CD8-positive, alpha-beta memory T cell (primary cell): ENCODE measurements at places on chromosomes 5 and 9. TPM values are rescaled to one million over a fixed set of nuclear protein-coding genes. Genes with fewer than 3 reads are reported as not detected.

- no peak overlapping the region for H3K27ac ChIP-seq
- DNase-seq: no peak
- H3K4me1 ChIP-seq: no peaks in the 10 kb centered on the region
- no peaks in the 10 kb centered on the region for H3K36me3 ChIP-seq
- no peak overlapping the region for H3K4me3 ChIP-seq
Observed at GRCh38 chr5:90810211-90810610, 251.6 kb downstream of the ADGRV1 start.

DNA sequence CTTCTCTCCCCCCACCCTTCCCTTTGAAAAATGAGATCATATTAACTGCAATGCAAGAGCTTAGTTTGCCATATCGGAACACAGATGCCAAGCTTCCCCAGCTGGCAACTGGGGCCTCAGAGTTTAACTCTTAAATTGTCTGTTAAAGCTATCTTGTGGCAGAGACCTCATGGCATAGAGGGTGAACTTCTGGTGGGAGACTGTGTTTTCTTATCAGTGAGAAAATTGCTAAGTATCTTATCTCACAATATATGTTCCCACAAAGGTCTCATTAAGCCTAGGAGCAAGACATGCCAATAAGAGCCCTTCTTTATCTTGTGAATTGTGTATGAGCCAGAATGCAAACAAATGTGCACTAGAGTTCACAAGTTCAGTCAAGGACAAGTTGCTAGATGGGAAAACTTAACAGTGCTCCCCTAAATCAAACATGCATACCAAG, 12.3 kb downstream of the NFIB start:
- no peaks in the 10 kb centered on the region for H3K27me3 ChIP-seq
- no peak for DNase-seq
- H3K36me3 ChIP-seq: no peaks in the 10 kb centered on the region
- no peaks in the 10 kb centered on the region for H3K4me1 ChIP-seq
- no peak overlapping the region for H3K27ac ChIP-seq

- H3K4me1 ChIP-seq: no peaks in the 10 kb centered on the region
- DNase-seq: no peak
- H3K4me3 ChIP-seq: no peak overlapping the region
Observed at GRCh38 chr5:76610196-76610595, 13.0 kb downstream of the F2RL2 start.

DNA sequence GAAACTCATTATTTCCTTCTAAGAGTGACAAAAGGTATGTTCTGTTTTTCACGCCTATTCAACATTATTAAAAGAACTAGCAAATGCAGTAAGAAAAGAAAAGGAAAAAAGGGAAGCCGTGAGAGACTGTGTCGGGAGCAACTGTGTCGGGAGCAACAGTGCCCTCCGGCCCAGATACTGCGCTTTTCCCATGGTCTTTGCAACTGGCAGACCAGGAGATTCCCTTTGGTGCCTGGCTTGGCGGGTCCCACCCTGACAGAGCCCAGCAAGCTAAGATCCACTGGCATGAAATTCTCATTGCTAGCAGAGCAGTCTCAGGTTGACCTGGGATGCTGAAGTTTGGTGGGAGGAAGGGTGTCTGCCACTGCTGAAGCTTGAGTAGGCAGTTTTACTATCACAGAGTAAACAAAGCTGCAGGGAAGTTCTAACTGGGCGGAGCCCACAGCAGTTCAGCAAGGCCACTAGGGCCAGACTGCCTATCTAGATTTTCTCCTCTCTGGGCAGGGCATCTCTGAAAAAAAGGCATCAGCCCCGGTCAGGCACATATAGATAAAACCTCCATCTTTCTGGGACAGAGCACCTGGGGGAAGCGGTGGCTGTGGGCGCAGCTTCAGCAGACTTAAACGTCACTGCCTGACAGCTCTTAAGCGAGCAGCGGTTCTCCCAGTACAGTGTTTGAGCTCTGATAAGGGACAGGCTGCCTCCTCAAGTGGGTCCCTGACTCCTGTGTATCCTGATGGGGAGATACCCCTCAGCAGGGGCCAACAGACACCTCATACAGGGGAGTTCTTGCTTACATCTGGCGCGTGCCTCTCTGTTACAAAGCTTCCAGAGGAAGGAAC, 1237.4 kb upstream of the CDH18 start:
- DNase-seq: no peak
- no peaks in the 10 kb centered on the region for H3K27me3 ChIP-seq
- H3K4me3 ChIP-seq: no peak overlapping the region
- no peak overlapping the region for H3K27ac ChIP-seq
- no peaks in the 10 kb centered on the region for H3K4me1 ChIP-seq

DNA sequence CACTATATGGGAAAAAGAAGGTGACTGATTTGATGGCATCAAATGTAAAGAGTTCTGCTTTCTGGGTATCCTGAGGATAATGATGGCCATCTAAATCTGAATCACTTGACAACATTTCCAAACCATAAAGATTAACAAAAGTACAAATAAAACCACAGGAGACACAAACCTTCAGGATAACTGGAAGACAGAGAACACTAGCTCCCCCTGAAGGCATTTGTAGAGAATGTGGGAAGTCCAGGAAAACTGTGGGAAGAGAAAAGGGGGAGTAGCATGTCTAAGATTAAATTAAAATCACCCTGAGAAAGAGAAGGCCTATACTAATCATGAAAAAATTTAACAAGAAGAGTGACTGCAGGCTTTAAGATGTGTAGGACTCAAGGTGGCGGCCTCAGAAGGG, 116.2 kb downstream of the PRELID2 start:
- H3K27me3 ChIP-seq: no peaks in the 10 kb centered on the region
- no peak overlapping the region for H3K4me3 ChIP-seq
- no peak overlapping the region for H3K27ac ChIP-seq
- no peak for DNase-seq
- H3K36me3 ChIP-seq: no peaks in the 10 kb centered on the region
- no peaks in the 10 kb centered on the region for H3K4me1 ChIP-seq

- H3K4me3 ChIP-seq: no peak overlapping the region
- H3K4me1 ChIP-seq: no peaks in the 10 kb centered on the region
- H3K27ac ChIP-seq: no peak overlapping the region
- no peaks in the 10 kb centered on the region for H3K36me3 ChIP-seq
- no peak for DNase-seq
Observed at GRCh38 chr9:135095470-135096407, 8.3 kb downstream of the OLFM1 start.

GRCh38 chr9:82532504-82533180, 530.3 kb downstream of the RASEF start:
- H3K4me3 ChIP-seq: no peak overlapping the region
- no peaks in the 10 kb centered on the region for H3K36me3 ChIP-seq
- H3K27me3 ChIP-seq: no peaks in the 10 kb centered on the region
- no peak overlapping the region for H3K27ac ChIP-seq
- DNase-seq: no peak

DNA sequence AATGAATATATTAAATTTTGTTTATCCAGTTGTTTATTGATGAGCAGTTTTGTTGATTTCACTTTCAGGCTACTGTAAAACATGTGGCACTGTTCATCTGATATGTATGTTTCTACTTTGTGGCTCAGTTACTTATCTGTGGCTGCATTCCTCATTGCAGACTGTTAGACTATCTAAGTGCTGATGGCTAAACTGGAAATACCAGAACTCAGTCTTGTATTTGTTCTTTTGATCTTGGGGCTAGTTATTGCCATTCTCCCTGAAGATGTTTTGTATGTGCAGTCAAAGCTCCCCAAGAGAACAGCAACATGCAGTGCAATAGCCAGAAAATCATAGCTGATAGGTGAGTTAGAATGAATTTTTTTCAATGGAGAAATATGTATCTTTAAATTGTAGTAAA, 162.2 kb downstream of the GADD45G start:
- DNase-seq: no peak
- H3K4me1 ChIP-seq: no peaks in the 10 kb centered on the region
- H3K36me3 ChIP-seq: no peaks in the 10 kb centered on the region

Gene SLC25A2
- total RNA-seq: 0.31 TPM

Gene RAD50
- total RNA-seq: 45.2 TPM

Gene ALDH1A1
- total RNA-seq: 0.62 TPM

Gene PCDHB3
- not detected for total RNA-seq

Gene TMOD1
- total RNA-seq: 1.2 TPM

Gene LNPEP
- total RNA-seq: 37.6 TPM
